ENCODE measurements at places on chromosomes 5 and 9. TPM values are rescaled to one million over a fixed set of nuclear protein-coding genes. Genes with fewer than 3 reads are reported as not detected.

The IGFBPL1 gene
- 18.4 TPM for total RNA-seq

DNA sequence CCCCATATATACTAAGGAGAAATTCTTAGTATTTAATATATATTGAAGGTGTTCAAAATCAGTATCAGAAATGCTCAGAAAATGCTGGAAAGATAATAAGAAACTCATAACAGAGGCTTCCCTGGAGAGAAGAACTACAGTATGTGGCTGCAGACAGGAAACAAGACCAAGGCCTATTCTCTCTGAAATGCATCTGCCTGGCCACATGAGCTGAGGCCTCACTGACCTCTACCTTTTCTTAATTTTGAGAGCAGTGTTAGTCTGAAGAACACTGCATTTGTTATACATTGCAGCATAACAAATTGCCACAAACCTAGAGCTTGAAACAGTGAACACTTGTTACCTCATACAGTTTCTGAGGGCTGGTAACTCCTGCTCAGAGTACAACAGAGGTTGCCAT lies 133.4 kb upstream of the SPEF2 start:
- DNase-seq = no peak

GRCh38 chr9:113361304-113362018 lies 12.1 kb downstream of the BSPRY start:
- no peak for DNase-seq

DNA sequence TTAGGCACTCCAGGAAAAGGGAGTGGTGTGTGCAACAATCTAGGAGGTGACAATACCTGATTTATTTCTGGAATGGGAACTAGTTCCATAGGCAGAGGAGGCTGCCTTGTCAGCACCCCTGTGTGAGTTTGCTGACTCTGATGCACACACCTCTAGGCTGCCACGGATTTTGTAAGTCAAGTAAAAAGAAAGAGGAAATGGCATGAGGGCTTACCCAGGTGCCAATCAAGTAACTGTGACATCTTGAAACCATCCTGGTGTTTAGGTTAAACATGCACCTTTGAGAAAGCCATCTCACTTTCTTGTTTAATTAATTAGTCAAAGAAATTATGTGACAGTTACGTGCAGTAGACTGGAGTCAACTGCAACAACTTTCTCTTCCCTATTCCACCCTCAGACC lies 32.3 kb upstream of the FAM81B start:
- DNase-seq = no peak

DNA sequence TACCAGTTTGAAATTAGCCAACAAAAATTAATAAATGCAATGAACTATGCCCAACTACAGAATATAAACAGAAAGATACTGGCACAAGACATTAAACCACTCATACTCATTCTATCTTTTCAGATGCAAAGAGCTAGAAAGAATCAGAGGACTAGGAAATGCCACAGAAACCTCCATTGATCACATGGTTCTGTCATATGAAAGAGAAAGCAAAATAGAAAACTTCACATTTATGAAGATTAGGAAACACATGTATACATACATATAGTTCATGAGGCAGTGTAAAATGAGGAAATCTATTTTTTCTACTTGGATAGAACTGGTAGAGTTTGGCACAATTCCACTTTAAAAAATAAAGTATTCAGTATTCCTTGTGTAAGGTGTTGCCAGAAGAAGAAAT lies 275.1 kb upstream of the PTGER4 start:
- no peak for DNase-seq

The SPATA31D4 gene
- 2.7 TPM for total RNA-seq

The FUT7 gene
- 0.24 TPM for total RNA-seq

DNA sequence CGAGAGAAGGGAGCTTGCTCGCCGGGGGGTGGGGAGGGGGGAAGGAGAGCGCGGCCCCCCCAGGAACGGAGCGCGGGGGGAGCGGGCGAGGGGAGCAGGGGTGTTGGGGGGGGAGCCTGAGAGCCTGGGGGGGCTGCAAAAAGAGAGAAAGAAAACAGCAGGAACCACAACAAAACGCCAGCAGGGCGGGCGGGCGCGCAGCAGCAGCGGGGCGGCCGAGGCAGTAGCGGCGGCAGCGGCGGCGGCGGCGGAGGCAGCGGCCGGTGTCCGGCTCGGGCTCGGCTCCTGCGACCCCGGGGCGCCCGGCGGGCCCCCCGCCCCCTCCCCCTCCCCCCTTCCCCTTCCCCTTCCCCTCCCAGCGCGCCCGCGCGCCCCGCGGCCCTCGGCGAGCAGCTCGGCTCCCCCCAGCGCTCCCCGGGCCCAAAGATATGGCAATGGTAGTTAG lies 1.6 kb downstream of the NR2F1 start:
- DNase-seq = no peak

DNA sequence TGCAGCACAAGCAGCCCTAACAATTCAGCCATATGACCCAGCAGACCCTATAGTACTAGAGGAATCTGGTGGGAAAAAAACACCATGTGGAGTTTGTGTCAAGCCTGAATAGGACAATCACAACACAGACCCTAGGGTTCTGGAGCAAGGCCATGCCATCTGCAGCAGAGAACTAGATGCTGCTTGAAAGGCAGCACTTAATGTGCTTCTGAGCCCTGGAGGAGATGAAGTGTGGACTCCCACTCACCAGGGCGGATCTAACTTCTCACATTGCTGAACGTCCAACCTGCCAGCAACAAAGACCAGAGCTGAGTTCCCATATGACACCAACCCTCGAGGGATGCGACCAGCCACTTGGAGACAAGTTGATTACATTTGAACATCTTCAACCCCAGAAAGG lies 43.2 kb downstream of the GABBR2 start:
- no peak for DNase-seq

GRCh38 chr9:90301277-90301653 lies 341.4 kb downstream of the DIRAS2 start:
- DNase-seq = no peak

- no peak for DNase-seq
Measured at GRCh38 chr5:77957516-77957915, 181.4 kb upstream of the TBCA start.

DNA sequence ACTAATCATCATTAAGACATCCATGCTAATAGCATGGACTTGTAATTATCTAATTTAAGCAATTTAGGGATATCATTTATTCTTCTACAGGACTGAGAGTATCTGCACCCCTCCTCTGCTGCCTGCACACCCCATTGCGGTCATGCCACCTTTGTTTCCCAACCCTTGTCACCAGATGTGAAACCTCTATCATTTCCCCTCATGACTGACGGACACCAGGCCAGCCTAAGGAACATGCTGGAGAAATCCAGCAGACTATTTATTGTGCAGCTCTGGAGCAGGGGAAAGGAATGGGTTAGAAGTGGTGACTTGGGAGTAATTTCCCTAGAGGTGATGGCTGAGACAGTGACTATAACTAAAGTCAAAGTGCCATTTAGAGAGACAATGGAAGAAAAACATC lies 40.7 kb downstream of the UGCG start:
- DNase-seq = no peak

GRCh38 chr9:14442956-14443355 lies 129.0 kb upstream of the NFIB start:
- DNase-seq = no peak

The ZNF366 gene
- 2.2 TPM for total RNA-seq

The SPRY4 gene
- total RNA-seq = 7.2 TPM

The TLR4 gene
- total RNA-seq = 3.7 TPM

The MLANA gene
- not detected for total RNA-seq

The PDE4D gene
- 8.7 TPM for total RNA-seq

DNA sequence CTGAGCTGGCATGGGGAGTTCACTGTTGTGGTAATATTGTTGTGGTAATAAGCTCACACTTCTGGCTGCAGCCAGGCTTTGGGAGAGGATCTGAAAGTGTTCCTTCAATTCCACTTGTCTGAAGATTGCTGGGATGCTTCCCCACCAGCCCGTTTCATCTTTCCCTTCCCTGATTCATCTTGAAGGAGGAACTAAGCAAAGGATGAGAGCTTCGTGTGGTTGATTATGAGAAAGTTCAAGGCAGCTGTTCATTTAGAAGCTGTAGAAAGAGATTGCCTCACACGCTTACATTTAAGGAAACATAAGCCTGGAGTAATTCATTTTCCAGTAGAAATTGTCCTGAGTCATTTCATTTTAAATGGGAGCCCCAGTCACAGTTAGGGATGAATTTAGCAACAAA lies 122.4 kb upstream of the GAS1 start:
- no peak for DNase-seq

DNA sequence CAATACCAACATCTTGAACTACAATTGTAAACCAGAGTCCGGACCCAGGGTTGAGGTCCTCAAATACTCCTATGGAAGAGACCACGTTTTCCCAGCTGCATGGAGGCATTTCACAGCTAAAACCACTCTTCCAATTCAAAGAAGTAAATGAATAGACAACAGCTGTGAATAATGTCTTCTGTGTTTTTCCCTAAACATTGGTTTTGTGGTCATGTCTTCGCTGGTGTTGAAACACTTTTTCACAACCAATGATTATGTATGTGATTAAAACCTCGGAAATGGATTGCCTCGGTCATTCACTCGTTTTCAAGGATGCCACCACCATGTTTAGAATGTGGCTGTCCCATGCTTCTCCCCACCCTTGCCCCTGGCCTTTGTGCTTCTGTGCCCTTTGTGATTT lies 9.4 kb upstream of the TENT4A start:
- DNase-seq = no peak

GRCh38 chr9:20981486-20981885 lies 50.0 kb downstream of the HACD4 start:
- DNase-seq = no peak

DNA sequence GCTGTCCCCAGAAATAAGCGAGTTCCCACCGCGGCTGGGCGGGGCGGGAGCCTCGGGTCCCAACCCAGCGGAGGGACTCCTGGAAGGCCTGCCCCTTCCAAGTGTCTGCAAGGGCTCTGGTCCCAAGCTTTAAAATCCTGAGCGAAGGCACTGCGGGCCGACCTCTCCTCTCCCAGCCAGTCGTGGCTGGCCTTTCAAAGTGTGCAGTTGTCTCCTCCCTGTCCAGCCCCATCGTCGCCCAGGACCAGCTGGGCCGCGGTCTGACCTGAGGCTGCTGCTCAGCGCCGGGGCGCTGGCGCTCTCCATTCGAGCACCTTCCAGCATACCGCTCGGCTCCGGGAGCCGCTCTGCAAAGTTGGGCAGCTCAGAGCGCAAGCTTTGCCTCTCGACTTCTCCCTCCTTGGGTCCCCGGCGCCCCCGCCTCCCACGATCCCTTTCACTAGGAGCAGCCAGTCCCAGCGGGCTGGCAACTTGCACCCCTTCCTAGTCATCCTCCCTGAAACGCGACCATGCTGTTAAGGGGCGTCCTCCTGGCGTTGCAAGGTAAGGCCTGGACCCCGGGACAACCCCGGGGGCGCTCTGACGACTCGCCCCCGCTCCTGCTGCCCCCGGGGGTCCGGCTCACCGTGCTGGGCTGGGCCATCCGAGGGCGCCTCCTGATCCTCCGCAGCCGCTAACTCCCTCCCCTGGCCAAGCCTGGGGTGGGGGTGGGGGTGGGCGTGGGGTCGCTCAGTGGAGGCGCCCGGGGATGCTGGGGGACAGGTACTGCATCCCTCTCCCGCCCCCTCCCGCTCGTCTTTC lies at the start of gene MAMDC2:
MAMDC2 (plus strand) TSS at position 160 of the 801 bp plus-strand sequence; CDS start at position 510, 350 bp downstream.
- DNase-seq = peak; percentile 60

The ANGPTL2 gene
- 2.4 TPM for total RNA-seq

The TTC16 gene
- 25.0 TPM for total RNA-seq

- DNase-seq = no peak
Measured at GRCh38 chr5:1349246-1349645, 4.3 kb upstream of the CLPTM1L start.

The CDC23 gene
- total RNA-seq = 30.5 TPM

The SPINK13 gene
- 0.50 TPM for total RNA-seq

The FBXO10 gene
- total RNA-seq = 31.7 TPM

The TENT4A gene
- total RNA-seq = 46.2 TPM

- no peak for DNase-seq
Measured at GRCh38 chr9:116496167-116496566, 190.9 kb upstream of the TRIM32 start.

The CMYA5 gene
- 33.8 TPM for total RNA-seq

DNA sequence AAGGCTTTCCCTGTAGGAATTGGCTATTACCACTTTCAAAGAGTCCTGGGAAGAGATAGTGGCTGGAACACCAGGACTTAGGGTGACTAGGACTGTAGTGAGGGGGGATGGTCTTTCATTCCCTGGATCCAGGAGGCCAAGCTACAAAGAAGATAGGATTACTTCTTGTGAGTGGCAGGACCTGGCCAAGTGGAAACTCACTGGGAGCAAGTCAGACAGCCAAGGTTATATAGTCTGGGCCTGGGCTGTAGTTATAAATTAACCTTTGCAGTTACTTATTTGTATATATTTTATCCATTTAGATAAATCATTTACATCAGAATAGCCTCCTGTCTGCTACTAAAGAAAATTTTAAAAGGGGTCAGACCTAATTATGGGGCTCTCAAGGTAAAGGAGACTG lies 124.3 kb downstream of the TLR4 start:
- no peak for DNase-seq

The SIL1 gene
- 86.5 TPM for total RNA-seq

DNA sequence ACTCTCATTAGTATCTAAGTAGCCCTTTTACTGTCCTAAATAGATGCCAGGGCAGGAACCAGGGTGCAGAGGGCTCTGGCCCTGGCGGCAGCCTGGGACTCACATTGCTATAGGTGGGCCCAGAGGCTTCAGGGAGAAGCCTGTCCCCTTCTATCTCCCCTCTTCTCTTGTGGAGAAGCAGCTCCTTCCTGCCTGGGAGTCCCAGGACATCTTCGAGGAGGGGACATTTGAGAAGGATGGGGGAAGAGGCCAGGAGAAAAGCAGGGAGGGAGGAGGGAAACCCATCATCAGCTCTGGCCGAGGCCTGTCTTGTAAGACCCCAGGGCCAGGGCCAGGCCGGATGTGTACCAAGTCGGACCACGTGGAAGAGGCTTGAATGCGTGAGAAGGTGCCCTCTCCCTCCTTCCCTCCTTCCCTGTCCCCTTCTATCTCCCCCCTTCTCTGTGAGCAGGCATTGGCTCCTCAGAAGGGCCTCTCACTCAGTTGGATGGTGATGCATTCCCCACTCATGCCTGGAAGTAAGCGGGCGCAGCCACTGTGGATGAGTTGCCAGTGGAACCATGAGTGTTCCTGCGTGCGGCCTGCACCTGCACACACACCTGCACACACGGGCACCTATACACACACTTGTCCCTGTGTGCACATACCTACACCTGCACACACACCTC lies 20.7 kb upstream of the LPCAT1 start:
- peak; percentile 6 for DNase-seq

All from testis (tissue), 5 donors.